ENCODE measurements at places on chromosomes 12 and 14.

DNA sequence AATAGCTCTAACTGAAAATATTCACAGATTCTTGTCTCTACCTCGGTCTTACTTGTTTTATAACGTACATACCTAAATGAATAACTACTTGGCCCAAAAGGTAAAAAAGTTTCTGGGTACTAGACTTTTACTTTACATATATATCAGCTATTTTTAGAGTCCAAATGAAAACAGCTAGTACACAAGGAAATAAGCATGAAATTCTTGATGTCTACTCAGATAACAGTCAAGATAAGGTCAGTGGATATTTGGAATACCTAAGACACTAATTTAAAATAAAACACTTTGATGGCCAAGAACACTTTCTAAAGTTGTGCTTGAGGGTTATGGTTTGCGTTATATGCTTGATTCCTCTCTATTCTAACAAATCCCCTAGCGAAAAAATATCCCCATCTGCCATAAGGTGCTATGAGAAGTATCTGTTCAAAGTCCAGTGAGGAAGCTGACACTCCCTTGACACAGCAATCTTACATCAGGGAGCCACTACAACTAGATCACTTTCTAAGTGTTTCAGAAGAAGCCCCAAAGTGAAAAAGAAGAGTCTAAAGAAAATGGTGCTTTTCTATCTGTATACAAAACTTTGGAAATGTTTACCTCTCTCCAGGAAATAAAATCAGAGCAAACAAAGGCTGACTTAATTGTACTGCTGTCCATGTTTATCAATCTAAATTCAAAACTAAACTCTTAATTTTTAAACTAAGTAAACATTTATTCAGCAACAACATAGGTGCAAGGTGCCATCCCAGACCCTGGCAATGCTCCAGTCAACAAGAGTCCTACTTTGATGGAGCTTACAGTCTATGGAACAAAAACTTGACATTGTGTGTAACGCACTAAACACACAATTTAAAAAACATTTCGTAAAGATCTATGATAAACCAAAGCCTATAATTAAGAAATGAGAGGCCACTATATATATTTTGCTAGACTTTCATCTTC, 11.7 kb downstream of the PTPN21 start:
- no peak for DNase-seq

GRCh38 chr14:101031721-101032120, 128.2 kb upstream of the RTL1 start:
- no peak for DNase-seq

- no peak for DNase-seq
Observed at GRCh38 chr12:128797119-128798118, 26.3 kb downstream of the SLC15A4 start.

GRCh38 chr12:24360057-24360456, 410.6 kb upstream of the SOX5 start:
- no peak for DNase-seq

DNA sequence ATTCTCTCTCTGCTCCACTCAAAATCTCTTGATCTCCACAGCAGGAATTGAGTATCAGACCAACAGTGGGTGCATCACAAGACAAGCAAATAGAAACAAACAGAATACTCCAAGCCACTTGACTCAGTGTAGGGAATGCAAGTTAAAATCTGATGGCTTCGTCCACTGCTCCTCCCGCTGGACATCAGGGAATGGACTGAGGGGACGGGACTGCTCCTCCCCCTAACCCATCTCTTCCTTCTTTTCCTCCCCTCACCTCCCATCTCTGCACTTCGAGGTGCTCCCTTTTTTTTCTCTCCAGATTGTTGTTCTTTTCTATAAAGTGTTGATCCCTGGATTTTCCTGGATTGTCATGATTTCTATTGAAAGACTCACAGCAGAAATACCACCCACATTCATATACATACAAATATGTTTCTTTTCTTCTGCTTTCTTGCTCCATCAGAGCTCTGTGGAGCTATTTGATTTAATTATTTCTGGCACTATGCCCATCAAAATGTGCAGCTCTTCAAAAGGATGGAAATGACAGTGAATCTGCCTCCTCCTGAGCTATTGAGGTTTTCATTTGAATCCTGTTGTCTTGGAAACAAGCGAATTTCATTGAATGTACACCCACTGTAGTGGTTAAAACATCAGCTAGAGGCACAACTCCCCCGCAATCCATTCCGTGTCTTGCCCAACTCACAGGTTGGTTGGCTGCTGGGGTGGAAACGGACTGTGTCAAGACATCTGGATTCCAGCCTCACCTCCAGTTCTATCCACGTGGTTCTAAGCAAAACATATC, 199.7 kb downstream of the SPTSSA start:
- DNase-seq, result no peak

DNA sequence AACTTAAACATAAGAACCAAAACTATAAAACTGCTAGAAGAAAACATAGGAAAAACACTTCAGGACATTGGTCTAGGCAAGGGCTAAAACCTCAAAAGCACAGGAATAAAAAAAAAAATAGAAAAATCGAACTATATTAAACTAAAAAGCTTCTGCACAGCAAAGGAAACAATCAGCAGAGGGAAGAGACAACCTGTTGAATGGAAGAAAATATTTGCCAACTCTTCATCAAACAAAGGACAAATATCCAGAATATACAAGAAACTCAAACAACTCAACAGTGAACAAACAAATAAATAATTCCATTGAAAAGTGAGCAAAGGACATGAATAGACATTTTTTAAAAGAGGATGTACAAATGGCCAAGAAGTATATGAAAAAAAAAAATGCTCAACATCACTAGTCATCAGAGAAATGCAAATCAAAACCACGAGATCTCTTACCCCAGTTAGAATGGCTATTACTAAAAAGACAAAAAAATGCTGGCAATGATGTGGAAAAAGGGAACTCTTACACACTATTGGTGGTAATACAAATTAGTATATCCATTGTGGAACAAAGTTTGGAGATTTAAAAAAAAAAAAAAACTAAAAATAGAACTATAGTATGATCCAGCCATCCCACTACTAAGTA, 152.0 kb downstream of the NDUFA12 start:
- DNase-seq, result no peak

- DNase-seq, result no peak
Observed at GRCh38 chr12:68904351-68904962, 28.5 kb downstream of the CPM start.

DNA sequence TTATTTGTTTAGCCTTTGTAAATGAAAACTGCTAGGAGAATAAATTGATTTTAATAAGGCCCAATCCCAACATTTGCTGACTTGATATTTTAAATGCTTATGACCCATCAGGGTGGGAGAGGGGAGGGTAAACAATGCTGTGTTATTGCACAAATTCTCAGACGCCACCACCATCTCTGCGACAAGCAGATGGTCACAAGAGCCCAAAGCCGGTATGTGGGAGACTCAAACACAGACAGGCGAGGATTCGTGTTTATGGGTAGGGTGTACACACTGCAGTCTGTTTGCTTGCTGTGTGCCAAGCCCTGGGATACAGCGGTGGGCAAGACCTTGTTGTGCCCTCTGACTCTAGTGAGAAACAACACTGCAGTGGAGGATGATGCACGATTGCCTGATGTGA, 39.2 kb upstream of the PWP1 start:
- no peak for DNase-seq

GRCh38 chr14:70821584-70822529, 12.5 kb upstream of the MAP3K9 start:
- peak; percentile 49 for DNase-seq

- DNase-seq, result no peak
Observed at GRCh38 chr12:77847060-77847541, 16.4 kb downstream of the NAV3 start.

GRCh38 chr12:83537428-83538053, 850.8 kb downstream of the TMTC2 start:
- no peak for DNase-seq

GRCh38 chr14:33846100-33846824, 104.6 kb downstream of the EGLN3 start:
- no peak for DNase-seq

Data from T-helper 17 cell (primary cell).